HFFc6 (cell line): ENCODE measurements at places on chromosomes 16 and 17. TPM values are rescaled to one million over a fixed set of nuclear protein-coding genes. Genes with fewer than 3 reads are reported as not detected.
A peak's percentile ranks its signal among the peaks of the same experiment; 100 is the strongest.

DNA sequence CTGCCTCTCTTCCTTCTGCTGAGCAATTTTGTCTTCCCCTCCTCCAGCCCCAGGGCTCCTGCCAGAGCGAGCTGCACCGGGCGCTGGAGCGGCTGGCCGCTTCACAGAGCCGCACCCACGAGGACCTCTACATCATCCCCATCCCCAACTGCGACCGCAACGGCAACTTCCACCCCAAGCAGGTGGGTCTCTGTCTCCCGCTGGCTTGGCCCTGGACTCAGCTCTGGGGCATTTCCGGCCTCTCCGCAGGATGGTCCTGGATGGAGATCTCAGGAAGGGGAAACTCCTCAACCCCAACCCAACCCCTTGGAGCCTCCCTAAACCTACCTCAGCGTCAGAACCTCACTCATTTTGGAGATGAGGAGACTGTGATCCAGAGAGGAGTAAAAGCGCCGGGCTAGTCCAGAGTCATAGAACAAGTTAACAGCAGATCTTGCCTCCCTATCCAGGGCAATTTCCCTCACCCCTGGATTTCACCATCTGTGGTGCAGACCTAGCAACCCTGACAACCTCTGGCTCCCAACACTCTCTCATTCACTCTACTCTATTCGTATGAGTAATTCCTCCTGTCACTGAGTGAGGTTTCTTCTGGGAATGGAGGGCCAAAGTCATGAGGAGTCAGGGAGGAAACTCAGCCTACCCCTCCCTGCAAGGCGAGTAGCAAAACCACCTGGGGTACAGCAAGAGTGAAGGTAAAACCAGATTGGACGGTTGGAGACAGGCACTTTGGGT is 10.8 kb downstream of the IGFBP4 start:
- DNase-seq = peak; percentile 71

DNA sequence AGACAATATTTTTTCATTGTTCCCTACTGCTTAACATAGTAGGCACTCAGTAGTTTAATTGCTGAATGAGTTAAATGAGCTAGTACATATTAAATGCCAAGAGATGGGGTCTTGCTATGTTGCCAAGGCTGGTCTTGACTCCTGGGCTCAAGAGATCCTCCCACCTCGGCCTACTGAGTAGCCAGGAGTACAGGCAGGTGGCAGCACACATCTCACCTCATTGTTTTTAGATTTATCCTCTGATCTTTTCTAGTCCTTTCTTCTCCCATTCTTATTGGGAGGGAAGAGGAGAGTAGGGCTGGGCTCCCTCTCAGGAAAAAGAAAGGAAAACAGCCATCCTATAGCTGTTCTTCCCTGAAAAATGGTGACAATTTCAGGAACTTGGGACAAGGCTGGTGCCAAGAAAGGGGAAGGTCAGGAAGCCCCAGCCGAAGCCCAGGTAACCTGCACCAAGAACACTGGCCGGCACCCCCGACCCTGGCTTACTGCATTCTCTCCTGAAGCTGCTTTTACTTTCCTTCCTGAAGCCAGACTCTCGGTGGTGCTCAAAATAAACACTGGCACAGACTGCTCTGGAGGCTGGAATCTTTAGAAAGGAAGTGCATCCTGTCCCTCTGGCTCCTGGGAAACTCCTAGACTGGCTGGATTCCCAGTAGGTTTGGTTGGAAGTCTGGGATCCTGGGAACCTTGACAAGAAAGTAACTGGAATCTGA is 2.7 kb downstream of the TNFAIP1 start:
- peak; percentile 72 for DNase-seq

GRCh38 chr17:7439462-7440112 is at the start of gene FGF11:
TSS of gene FGF11 (plus strand) at chr17:7439512. CDS start at chr17:7439621, 109 bp downstream.
- DNase-seq = no peak

GRCh38 chr16:30984669-30985400 is at the start of gene HSD3B7:
TSS of gene HSD3B7 (plus strand) at chr16:30985207. CDS start at chr16:30985659, 452 bp downstream.
- DNase-seq = peak; percentile 76

DNA sequence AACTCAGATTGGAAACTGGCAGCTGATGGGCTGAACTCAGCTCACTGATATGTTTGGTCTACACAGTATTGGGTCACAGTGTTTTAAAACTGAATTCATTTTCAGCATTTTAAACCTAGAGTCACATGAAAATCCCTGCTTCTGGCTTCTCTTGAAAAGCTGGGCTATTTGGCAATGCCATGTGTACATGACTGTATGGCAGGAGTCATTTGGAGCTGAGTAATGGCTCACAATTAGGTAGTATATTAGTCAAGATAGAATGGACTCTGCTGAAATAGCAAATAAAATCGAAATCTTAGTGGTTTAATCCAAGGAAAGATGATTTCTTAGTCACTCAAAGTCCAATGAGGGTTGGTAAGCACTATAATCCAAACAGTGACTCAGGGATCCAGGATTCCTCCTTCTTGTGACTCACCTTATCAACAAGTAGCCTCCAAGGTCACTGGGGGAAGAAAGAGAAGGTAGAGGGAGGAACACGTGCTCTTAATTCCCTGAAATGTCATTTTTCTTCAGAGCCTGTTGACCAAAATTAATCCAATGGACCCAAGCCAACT is 13.9 kb upstream of the PMP22 start:
- peak; percentile 98 for DNase-seq

GRCh38 chr17:30894236-30894635 is 11.8 kb downstream of the TEFM start:
- no peak for DNase-seq

- DNase-seq = no peak
Observed at GRCh38 chr17:46772475-46773220, 45.8 kb downstream of the WNT3 start.

GRCh38 chr17:32709562-32709961 is 167.4 kb downstream of the MYO1D start:
- no peak for DNase-seq

GRCh38 chr16:11316331-11317015 is 28.8 kb upstream of the RMI2 start:
- no peak for DNase-seq

- DNase-seq = no peak
Observed at GRCh38 chr16:81482329-81483063, 37.9 kb downstream of the CMIP start.

DNA sequence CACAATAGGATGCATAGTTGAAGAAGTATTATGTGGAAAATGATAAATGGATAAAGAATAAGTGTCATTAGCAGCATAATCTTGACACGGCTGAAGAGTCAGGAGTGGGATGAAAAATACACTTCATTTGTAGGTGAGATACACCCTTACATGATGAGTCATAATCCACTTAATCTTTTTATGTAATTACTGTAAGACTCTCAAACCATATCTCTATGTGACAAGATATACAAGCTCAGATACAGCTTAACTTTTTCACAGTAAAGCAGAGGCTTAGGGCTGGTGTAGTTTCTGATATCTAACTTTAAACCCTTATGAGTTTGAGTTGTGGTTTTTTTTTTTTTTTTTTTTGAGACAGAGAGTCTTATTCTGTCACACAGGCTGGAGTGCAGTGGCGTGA is 101.2 kb downstream of the FTO start:
- DNase-seq = no peak

- peak; percentile 20 for DNase-seq
Observed at GRCh38 chr17:66652840-66653507, 181.9 kb upstream of the CACNG5 start.

DNA sequence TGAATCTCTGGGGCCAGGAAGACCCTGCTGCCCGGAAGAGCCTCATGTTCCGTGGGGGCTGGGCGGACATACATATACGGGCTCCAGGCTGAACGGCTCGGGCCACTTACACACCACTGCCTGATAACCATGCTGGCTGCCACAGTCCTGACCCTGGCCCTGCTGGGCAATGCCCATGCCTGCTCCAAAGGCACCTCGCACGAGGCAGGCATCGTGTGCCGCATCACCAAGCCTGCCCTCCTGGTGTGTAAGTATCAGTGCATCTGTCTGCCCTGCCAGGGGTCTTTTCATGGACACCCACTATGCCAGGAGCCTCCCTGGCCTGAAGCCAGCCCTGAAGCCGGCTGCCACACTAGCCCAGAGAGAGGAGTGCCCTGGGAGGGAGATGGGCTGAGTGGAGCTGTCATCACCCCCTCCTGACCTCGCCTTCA is at the start of gene CETP:
CETP (plus strand) TSS at position 100 of the 431 bp plus-strand sequence; CDS start at position 130, 30 bp downstream.
- no peak for DNase-seq

DNA sequence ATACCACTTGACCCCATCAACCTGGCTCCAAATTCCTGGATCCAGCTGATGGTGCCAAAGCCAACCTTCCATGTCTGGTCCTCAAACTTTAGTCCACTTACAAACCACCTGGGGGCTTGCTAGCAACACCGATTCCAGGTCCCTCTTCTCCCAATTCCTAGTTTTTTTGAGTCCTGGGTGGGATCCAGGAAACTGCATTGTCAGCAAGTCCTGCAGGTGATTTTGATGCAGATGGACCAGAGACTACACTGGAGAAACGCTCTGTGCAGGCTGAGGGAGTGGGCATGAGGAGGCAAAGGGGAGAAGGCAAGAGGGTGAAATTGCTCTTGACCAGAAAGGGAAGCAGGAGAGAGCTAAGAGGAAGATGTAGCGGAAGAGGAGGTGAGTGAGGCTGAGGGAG is 21.0 kb upstream of the NOS2 start:
- no peak for DNase-seq

GRCh38 chr16:14629612-14629918 is 495 bp downstream of the PARN start:
- no peak for DNase-seq

DNA sequence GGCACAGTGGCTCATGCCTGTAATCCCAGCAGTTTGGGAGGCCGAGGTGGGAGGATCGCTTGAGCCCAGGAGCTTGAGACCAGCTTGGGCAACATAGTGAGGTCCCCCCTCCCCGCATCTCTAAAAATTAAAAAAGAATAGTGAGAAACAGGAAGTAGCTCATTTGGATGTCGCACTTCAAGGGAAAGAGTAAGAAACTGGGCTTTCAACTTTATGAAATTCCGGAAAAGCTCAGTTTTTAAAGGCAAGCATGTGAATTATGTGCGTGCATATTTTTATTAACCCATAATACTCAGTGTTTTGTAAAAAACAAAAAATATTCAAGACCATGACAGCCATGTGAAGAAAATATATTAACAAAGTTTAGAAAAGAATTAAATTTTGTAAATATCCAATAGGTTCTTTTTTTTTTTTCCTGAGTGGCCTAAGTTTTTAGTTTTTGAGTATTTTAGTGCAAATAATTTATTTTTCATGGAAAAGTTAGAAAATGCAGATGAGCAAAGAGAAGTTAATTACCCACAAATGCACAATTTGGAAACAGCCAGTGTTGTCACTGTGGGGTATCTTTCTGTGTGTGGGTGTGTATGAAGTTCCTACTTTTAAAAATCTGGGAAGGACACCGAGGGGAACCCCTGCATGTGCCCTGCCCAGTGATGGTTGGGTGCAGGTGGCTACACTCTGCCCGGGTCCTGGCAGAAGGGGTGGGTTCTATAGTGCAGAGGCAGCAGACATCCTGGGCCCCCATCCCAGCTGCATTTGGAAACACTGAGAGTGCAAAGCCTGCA is 40.0 kb downstream of the CIBAR2 start:
- no peak for DNase-seq

DNA sequence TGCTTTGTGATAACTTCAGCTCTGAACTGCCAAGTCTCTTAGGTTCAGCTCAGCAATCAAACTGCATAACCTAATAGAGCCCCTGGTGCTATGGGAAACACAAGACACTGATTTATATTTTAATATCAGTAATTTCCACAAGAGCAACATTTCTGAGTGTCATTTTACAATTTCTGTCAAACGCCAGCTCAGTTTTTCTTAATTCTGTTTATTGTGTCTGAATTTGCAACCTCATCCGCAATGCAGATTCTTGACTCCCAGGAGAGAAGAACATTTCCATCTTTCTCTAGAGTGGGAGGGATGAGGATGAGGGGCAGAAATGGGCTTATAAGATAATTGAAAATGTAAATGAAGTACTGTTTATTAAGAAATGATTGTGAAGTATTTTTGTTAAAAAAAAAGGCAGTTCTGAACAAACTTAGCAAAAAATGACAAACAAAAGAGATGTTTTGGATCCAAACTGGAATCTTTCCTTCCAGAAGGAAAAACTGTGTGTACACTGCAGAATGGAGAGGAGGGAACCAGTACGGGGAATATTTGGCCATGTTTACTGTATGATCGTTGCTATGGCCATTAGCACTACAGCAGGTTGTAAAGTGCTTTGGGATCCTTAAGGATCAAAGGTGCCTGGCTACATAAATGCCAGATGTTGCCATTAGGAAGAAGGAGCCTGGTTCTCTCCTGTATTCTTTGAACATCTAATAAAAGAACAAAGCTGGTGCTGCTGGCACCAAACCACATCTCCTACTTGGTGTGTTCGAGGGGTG is 7.4 kb upstream of the PMFBP1 start:
- DNase-seq = no peak

GRCh38 chr17:35244341-35245195 is 1.7 kb downstream of the SLFN5 start:
- DNase-seq = peak; percentile 90

DNA sequence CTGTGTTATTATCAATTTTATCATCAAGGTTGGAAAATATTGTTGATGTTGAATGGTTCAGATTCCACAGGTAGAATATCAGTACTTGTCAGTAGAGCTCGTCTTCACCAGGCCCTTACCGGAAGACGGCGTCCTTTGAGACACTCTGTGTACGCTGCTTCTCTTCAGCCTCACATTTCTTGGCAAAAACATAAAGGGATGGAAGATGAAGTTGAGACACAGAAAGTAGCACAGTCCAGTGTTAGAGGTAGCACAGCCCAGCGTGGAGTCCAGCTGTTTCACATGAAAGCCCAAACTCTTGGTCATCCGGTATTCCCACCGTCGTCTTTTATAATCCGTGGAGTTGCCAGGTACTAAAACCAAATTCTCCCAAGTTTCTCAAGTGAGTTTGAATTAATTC is 30.4 kb downstream of the ATP2C2 start:
- DNase-seq = no peak

- DNase-seq = no peak
Observed at GRCh38 chr16:13231365-13231764, 330.0 kb downstream of the SHISA9 start.

GRCh38 chr17:36918211-36918691 is 19.0 kb upstream of the LHX1 start:
- peak; percentile 1 for DNase-seq

HES7 gene
- total RNA-seq = 0.43 to 0.53 TPM (median 0.50 TPM) in 3 replicates

WDR81 gene
- 13.7 to 18.1 TPM (median 16.7 TPM) in 3 replicates for total RNA-seq

JPH3 gene
- not detected in 3 replicates for total RNA-seq

CCDC200 gene
- total RNA-seq = not detected in 3 replicates

CHRNB1 gene
- 2.3 to 2.7 TPM (median 2.5 TPM) in 3 replicates for total RNA-seq

CSF3 gene
- 0.22 to 0.59 TPM in 2 of 3 replicates, not detected in the other for total RNA-seq

HSPB9 gene
- not detected in 3 replicates for total RNA-seq

CBLN1 gene
- not detected in 3 replicates for total RNA-seq

GRAP gene
- 0.48 TPM in 1 of 3 replicates, not detected in the others for total RNA-seq

ATP2C2 gene
- total RNA-seq = not detected in 3 replicates

GUCY2D gene
- total RNA-seq = not detected in 3 replicates

KRTAP2-2 gene
- total RNA-seq = 0.68 TPM in 1 of 2 replicates, not detected in the other

KRT16 gene
- total RNA-seq = 0.46 to 0.47 TPM in 2 of 3 replicates, not detected in the other

CEP112 gene
- total RNA-seq = 6.6 and 7.2 TPM in 2 replicates

ANKFN1 gene
- 0.04 to 0.59 TPM (median 0.19 TPM) in 3 replicates for total RNA-seq

ERN2 gene
- not detected in 3 replicates for total RNA-seq

NPIPA2 gene
- 1.4 to 2.0 TPM (median 1.4 TPM) in 3 replicates for total RNA-seq

MGAT5B gene
- total RNA-seq = 1.6 and 2.3 TPM in 2 replicates

FOXJ1 gene
- not detected in 2 replicates for total RNA-seq

MFSD6L gene
- total RNA-seq = not detected in 3 replicates

LGALS9B gene
- total RNA-seq = 0.18 TPM in 1 of 3 replicates, not detected in the others
